GM23338 (cell line): ENCODE measurements at places on chromosomes 11 and 22. TPM values are rescaled to one million over a fixed set of nuclear protein-coding genes. Genes with fewer than 3 reads are reported as not detected.
A peak's percentile ranks its signal among the peaks of the same experiment; 100 is the strongest.

GRCh38 chr11:47359162-47359561 is 6.7 kb upstream of the MYBPC3 start:
- no peak for DNase-seq

GRCh38 chr22:37633089-37633624 is 6.3 kb upstream of the SH3BP1 start:
- no peak for DNase-seq

GRCh38 chr11:77204754-77205466 is 76.9 kb downstream of the MYO7A start:
- DNase-seq = no peak

DNA sequence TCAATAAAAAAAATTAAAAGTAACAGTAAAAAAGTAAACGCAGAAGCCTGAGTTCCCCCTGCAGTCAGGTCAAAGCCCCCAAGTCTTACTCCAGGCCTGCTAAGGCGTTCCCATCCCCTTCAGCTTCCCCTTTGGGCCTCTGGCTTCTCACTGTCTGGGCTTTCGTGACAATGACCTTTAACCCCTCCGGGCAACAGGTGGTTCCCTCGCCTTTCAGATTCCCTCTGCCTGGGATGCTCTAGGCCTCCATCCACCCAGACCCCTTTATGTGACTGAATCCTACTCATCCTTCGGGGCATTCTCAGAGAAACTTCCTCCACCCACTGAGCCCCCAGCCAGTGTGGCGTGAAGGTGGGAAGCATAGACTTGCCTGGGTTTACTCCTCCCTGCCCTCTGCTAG is 8.0 kb downstream of the MPST start:
- no peak for DNase-seq

- no peak for DNase-seq
These were observed 13.3 kb downstream of the MS4A13 start for GRCh38 chr11:60528465-60528864.

DNA sequence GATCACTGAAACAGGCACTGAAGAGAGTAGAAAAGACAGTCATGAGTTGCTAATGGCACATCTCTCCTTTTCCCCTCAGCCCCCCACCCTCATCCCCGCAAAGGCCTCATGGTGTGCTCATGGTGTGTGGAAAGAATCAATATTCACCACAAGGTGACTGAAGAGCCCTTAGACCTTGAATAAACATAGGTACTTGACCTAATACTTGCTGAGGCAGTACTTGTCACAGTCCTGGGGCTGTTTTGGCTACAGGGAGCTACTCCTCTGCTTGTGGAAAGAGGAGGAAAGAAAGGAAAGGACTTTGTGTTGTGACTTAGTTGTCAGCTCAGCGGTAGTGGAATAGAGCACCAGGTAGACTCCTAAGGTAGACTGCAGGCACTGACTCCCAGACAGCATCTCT is 537.8 kb upstream of the CCDC179 start:
- no peak for DNase-seq

DNA sequence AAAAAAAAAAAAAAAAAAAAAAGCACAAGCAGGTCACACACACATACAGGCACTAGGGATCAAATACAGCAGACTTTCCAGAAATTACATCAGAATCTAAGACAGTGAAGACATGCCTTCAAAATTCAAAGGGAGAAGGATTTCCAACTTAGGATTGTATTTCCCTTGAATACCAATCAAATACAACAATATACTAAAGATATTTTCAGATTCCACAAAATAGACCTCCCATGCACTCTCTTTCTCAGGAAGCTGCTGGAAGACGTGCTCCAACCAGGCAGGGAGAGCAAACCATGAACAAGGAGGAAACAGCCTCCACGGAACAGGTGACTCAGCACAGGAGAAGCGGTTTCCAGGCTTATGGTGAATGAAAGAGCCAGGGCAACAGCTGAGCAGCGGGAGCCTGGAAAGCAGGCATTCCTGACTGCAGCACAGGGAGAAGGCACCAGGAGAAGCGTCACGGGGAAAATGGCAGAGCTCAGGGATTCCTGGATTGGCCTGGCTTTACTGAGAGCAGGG is 32.0 kb downstream of the TMEM184B start:
- peak; percentile 86 for DNase-seq

DNA sequence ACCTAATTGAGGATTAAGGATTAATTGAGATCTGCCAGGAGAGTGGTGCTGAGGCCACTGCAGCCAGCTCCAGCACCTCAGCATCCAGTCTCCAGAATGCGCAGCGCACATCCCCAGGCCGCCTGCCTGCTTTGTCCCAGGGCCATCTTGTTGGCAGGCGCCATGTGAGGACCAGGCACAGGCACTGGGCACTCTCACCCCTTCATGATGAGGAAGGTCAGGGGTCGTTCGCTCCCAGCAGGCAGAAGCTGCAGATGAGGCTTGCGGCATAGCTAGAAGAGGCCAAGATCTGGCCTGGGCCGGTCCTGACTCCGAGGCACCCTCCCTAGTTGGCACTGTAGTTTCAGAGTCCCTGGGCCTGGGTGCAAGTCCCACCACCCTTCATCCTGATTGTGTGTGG is 6.4 kb downstream of the CABP2 start:
- no peak for DNase-seq

GRCh38 chr11:83493917-83494316 is 207.8 kb upstream of the CCDC90B start:
- no peak for DNase-seq

GRCh38 chr11:44585421-44585820 is 20.0 kb downstream of the CD82 start:
- no peak for DNase-seq

GRCh38 chr22:26461188-26461810 is 22.3 kb downstream of the HPS4 start:
- DNase-seq = peak; percentile 94

DNA sequence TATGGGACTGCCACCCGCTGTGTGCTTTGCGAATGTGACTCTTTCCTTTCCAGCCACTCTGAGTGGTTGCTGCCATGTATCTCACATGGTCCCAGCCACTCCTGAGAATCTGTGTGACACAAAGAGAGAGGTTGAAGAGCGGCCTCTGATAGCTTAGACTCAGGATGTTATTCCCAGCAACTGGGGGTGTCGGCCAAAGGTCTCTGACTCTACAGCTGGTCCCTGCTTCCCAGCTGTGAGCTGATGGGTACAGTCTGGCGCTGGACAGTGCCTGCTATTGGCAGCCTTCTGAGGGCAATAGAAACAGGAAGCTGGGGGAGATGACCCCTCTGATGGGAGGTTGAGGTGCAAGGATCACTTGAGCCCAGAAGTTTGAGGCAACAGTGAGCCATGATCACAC is 105.1 kb downstream of the RRAS2 start:
- DNase-seq = no peak

DNA sequence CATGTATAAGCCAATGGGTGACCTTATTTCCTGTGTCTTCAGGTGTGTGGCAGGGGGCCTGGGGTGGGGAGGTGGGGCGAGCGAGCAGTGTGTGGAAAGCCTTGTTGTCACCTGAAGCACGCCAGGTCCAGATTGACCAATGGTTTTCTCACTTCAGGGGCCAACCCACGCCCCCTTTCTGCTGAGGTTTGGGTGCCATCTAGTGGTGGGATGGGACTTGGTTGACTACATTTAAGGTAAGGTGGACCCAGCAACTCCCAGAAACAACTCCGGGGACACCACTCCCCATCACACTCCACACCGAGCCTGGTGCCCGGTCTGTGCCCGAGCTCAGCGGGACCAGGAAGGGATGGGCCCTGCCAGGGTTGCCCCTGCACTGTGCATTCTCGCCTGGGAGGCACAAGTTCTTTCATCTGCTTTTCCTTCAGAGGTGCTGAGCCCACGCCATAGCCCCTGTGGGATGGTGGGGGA is 40.0 kb downstream of the TPCN2 start:
- DNase-seq = peak; percentile 95

- no peak for DNase-seq
These were observed 428.7 kb downstream of the TBC1D22A start for GRCh38 chr22:47190957-47191670.

DNA sequence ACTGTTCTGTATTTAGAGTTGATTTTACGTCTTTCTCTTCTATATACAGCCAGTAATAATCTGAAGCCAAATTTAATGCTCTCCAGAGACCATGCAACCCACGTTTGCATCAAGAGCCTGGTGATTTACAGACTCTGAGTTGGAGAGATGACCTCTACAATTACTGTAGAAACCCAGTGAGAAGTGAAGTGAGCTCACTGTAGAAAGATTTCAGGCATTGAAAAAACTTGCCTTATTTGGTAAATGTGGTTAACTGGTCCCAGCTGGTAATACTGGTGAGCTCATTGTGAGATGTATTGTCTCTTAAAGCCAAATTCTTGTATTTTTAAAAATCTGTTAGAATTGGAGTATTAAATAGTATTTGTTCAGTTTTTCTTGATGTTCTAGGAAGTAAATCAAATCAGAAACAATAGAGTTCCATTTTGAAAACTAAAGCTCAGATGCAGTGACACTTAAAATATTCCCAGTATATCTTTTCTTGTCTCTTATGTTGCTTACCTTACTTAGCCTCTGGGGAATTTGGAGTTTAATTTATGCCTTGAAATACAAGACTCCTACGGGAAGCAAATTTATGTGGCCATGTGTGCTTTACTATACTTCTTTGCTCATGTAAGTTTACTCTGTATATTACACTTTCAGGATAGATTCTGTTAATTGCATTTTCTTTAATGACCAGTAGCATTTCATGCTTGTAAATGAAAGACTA is 189.9 kb downstream of the ARHGAP42 start:
- DNase-seq = peak; percentile 28

- no peak for DNase-seq
These were observed at the start of gene TP53AIP1 for GRCh38 chr11:128942817-128943427. Gene TP53AIP1, minus strand, starts transcription at chr11:128942871. Its CDS starts 5,053 bp downstream, at chr11:128937818.

- DNase-seq = no peak
These were observed 8.2 kb downstream of the ANO9 start for GRCh38 chr11:433641-434040.

DNA sequence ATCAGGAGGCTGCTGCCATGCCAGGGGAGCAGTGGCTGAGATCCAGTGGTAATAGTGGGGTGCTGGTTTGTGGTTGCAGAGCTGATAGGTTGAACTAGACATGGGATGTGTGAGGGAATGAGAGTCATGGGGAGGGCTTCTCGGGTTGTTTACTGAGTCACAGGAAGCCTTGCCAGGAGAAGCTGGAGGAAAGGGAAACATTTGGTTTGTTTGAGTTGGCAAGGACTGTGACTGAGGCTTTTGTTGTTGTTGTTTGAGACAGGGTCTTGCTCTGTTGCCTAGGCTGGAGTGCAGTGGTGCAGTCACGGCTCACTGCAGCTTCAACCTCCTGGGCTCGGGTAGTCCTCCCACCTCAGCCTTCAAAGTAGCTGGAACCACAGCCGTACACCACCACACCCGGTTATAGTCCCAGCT is 49.3 kb downstream of the CABIN1 start:
- no peak for DNase-seq

DNA sequence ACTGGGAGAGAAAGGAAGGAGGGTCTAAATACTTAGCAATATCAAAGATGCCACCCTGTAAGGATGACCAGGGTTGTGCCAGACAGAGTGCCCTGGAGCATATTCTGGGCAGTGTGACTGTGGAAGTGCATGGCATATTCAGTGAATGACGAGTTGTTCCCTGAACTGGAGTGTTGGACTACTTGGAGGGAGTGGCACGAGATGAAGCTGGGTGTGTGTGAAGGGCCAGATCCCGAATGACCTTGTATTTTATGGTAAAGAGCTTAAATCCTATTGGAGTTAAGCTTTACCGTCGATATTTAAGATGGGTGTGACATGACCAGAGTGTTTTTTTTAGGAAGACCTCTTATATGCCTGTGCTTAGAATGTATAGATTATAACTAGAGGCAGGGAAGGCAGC is 48.8 kb downstream of the STIM1 start:
- DNase-seq = no peak

GRCh38 chr11:1323774-1324173 is 14.3 kb upstream of the TOLLIP start:
- DNase-seq = no peak

DNA sequence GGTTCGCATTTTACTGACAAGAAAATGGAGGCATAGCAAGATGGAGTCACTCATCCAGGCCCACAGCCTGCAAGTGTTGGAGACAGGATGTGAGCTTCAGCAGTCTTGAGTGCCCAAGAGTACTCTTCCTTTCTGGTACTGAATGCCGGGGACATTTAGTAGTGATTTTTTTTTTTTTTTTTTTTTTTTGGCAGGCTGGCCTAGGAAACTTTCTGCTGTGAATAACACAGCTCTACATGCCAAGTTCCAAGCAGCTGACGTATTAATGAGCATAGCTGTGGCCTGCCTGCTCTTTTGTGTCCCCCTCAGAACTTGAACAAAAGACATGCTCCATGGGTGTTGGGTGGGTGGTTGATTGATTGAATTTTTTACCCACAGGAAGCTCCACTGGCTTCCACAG is 195.5 kb upstream of the CADM1 start:
- no peak for DNase-seq

DNA sequence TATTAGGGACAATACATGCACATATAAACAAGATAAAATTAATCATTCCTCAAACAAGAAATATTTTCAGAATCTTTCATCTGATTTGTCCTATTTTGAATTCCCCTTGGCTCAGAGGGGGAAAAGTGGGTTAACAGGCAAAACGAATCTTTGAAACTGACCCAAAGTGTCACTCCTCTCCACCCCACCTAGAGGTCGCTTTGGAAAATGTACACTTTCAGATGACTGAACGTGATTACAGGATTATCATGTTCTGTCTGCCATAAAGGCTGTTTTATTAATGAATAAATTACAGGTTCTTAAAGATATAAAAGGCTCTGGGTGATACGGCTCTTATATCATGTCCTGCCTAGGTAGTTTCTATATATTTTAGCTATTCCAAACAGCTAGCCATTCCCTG is 1735.0 kb downstream of the LRRC4C start:
- peak; percentile 9 for DNase-seq

- DNase-seq = no peak
These were observed 47.1 kb upstream of the CCND1 start for GRCh38 chr11:69593851-69594250.

GRCh38 chr11:808427-809286 is 1.1 kb upstream of the RPLP2 start:
- no peak for DNase-seq

GRCh38 chr22:29784451-29785361 is 17.5 kb downstream of the UQCR10 start:
- no peak for DNase-seq

GRCh38 chr11:129896062-129896461 is 684 bp upstream of the NFRKB start:
- peak; percentile 27 for DNase-seq

- no peak for DNase-seq
These were observed 6.0 kb upstream of the ACER3 start for GRCh38 chr11:76854709-76855108.

FGF19 gene
- 27.4 and 36.1 TPM in 2 replicates for total RNA-seq

SMIM35 gene
- not detected in 2 replicates for total RNA-seq

ADAMTS15 gene
- 5.6 and 7.7 TPM in 2 replicates for total RNA-seq

OR52N4 gene
- 0.27 TPM in 1 of 2 replicates, not detected in the other for total RNA-seq

GGT1 gene
- total RNA-seq = 4.5 and 7.4 TPM in 2 replicates

SCT gene
- total RNA-seq = not detected in 2 replicates

OR5P2 gene
- total RNA-seq = 1.3 and 1.5 TPM in 2 replicates

PDGFD gene
- 4.5 and 6.9 TPM in 2 replicates for total RNA-seq

ACR gene
- total RNA-seq = 2.2 TPM in 1 of 2 replicates, not detected in the other

CEND1 gene
- total RNA-seq = 3.1 and 5.5 TPM in 2 replicates

MISFA gene
- 1.7 TPM in 1 of 2 replicates, not detected in the other for total RNA-seq

IGSF9B gene
- 41.2 and 51.2 TPM in 2 replicates for total RNA-seq

INS gene
- not detected in 2 replicates for total RNA-seq

VWA5A gene
- 13.5 and 15.2 TPM in 2 replicates for total RNA-seq

MRGPRX3 gene
- total RNA-seq = not detected in 2 replicates

ARHGAP20 gene
- 0.31 and 0.54 TPM in 2 replicates for total RNA-seq
